Stimulated activated CD4-positive, alpha-beta T cell treated with anti-CD3 and anti-CD28 coated beads, Interleukin-15, amount 100 ng/mL, for 48 hours (primary cell): ENCODE measurements at places on chromosomes 1 and 21.

- DNase-seq = no peak
Observed at GRCh38 chr1:230939806-230940489, 38.7 kb downstream of the TTC13 start.

GRCh38 chr1:71377886-71378285 is 297.1 kb upstream of the ZRANB2 start:
- no peak for DNase-seq

- DNase-seq = no peak
Observed at GRCh38 chr1:226886122-226886901, 15.9 kb downstream of the PSEN2 start.

- DNase-seq = no peak
Observed at GRCh38 chr1:178486100-178487069, 10.4 kb downstream of the CLEC20A start.

- peak; percentile 34 for DNase-seq
Observed at GRCh38 chr1:161092621-161093028, 3.3 kb upstream of the NECTIN4 start.

DNA sequence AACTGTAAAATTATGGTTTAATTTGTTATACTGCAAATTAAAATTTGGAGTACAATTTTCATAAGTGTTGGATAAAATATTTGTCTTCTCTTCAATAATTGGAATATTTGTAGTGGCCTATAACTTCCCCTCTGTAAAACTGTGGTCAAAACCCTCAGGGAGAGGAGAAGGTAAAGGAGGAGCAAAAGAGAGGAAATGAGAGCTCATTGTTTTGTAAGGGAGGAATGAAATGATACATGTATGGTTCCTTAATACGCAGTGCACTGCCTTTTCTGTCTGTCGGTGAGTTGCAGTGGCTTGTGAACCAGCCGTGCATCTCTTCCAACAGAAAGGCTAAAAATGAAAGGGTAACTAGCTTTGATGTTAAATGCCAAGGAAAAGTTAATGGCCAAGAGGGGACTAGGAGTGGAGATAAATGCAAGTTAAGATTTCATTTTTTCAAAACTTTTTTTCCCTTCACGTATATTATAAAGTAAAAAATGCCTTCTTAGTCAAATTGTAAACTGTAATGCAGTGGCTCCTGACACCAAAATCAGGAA is 26.4 kb downstream of the LRRC8D start:
- DNase-seq = no peak

DNA sequence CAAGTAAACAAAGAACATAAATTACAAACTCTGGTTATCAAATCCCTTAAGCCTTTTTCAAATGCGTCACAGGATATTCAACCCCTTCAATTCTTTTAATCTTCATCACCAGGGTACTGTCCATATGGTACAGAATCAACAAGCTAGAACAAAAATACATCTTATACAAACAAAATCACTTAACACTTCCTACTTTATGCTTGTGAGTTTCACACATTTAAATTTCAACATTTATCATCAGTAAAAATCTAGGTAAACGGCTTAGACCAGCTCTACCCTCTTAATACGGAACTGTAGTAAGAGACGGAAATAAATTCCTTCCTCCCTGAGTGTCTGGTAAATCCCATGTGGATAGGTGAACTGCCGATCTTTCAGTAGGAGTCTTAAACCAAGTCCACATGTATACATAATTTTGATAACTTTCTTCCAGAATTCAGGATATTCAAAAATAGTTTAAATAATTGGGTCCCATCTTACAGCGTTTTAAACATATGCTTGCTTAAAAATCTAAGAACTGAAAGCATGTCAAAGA is 1.0 kb downstream of the CCDC181 start:
- DNase-seq = no peak

DNA sequence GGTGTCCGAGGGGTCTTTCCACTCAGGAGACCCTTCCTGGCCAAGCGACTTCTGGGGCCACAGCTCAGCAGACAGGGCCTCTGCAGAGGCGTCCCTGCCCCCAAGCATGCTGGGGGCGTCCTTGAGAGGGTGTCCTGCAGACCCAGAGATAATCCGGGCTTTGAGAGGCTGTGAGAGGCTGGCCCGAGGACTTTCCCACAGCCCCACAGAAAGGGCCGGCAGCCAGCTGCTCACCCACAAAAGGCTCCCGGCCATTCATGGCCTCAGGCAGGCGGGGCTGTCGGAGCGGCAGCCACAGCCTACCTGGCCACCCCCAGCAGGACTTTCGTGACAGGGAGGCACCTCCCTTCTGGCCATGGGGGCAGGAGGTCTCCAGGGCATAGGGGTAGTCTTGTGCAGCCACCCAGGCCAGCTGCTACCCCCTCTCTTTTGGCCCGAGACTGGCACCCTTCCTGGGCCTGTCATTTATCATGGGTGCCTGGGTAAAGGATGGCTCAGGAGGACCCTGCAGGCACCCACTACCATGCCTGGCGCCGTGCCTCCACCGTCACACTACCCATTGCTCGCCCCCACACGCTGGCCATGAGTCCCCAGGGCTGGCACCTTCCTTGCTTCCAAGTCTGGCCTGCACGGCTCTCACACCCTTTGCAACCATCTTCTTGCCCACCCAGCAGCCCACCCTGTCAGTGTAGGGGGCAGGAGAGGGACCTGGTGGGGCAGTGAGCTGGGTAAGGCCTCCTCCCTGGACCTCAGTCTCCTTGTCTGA is 11.1 kb upstream of the TNFRSF14 start:
- DNase-seq = no peak

GRCh38 chr21:44643741-44644310 is 2.4 kb upstream of the KRTAP10-11 start:
- no peak for DNase-seq

DNA sequence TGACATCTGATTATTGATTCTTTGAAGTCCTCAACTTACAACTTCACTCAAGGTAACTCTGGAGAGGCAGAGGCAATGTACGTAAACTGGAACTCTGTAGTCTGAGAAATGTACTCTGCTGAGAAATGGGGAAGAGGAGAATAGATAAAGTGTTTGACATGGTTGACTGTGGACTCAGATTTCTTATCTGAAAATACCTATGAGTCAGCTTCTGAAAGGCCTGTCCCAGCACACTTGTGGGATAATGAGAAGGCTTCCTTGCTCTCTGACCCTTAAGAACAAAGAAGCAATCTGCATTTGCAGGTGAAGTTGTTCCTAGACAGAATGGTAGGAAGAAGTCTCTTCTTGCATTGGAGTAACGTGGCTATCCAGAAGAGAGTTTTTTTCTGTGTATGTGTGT is 1573.5 kb downstream of the BRINP3 start:
- DNase-seq = no peak

DNA sequence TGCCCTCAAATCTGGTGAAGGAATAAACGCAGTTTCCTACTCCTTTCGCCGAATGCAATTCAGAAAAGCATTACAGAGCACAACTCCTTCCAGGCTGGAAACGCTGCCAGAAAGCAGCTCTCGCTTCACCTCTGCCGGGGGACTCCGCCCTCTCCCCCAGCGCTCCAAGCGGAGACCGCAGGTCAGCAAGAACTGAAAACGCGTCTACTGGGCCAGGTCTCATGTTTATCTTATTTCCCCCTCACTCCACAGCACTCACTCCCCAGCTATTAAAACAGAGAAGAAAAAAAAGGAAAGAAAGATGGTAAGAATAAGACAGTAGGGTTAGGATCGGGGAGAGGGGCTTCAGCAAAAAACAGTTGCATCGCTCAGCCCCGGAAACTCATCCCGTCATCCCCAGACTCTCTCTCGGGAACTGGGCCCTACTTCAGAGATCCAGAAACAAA is 833 bp upstream of the RCOR3 start:
- peak; percentile 54 for DNase-seq

GRCh38 chr1:185795181-185795580 is 61.0 kb downstream of the HMCN1 start:
- DNase-seq = no peak

- DNase-seq = no peak
Observed at GRCh38 chr1:221823561-221823960, 81.7 kb upstream of the DUSP10 start.

DNA sequence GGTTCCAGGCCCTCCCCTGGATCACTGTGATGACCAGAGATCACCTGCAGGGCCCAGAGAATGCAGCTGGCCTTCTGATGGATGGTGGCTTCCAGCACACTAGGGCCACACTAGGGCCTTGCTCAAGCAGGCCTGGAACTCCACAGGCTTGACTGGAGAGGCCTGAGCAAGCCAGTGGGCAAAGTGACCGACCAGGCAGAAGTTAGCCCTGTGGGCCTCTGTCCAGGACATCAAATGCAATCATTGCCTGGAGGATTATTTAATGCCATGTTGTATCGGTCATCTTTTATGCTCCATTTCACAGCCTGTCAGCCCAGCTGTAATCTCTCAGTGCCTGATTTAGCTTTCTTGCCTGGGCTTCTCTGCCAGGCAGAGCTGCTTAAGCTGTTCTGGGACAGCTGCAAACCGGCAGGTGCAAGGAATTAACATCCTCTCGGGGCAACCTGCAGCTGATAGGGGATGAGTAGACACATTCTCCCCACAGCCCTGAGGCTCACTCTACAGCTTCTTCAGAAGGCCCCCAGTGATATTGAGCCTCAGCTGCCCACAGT is 17.7 kb downstream of the NENF start:
- DNase-seq = no peak

DNA sequence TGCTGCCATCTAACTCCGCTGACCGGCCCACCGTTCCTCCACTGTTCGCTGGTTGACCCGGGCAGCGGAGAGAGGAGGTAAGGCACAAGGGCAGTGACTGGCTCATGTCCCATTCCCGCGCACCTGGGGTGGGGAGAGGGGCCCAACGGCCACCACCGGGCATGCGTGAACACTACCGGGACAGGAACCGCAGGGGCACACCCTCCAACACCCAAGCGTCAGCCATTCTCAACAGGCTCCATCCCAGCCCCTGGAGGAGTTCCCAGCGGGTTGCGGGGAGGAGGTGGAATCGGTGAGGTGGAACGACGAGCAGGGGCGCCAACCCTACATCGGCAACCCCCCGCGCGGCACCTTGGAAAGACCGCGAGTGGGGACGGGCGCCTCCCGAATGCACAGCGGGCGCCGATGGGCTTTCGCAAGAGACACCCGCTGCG is 126.7 kb downstream of the LIPI start:
- no peak for DNase-seq

DNA sequence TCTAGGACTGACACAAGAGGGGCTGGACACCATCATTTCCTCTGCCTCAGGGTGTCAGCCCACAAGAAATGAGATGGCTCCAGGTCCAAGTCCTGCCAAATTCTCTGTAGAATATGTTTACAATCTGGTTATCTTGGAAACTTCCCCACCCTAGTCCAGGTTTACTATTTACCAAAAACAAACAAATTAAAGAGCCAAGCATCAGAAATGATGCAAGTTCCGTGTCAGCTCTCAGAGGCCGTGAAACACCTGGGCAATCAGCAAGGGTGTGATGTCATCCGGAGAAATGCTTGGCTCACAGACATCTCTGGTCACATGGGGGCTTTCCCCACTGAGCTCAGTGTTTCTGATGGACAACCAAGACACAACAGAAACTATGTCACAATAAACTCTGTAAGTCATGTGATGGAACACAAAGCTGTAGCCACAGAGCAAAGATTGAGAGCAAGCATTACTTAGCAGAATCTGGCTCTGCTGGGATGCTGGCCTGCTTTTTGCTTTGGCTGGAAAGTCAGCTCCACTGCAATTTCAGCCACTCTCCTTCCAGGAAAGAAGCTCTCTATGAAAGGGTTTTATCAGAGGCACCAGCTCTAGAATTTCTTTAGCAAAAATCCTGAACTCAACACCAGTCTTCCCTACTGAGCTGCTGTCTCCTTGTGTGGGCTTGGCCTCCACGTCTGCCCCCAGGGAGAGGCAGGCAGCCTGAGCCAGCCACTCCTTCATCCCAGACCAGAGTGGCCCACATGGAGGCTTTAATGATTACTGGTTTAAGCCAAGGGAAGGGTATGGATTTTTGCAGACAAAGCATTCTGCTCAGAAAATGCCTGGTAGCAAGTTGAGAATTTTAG is 55.9 kb downstream of the NENF start:
- peak; percentile 25 for DNase-seq

GRCh38 chr1:88736633-88737248 is 52.7 kb downstream of the PKN2 start:
- no peak for DNase-seq

- DNase-seq = no peak
Observed at GRCh38 chr21:46008893-46009621, 27.5 kb downstream of the COL6A1 start.

GRCh38 chr1:24323281-24323680 is 4.1 kb downstream of the GRHL3 start:
- DNase-seq = no peak

DNA sequence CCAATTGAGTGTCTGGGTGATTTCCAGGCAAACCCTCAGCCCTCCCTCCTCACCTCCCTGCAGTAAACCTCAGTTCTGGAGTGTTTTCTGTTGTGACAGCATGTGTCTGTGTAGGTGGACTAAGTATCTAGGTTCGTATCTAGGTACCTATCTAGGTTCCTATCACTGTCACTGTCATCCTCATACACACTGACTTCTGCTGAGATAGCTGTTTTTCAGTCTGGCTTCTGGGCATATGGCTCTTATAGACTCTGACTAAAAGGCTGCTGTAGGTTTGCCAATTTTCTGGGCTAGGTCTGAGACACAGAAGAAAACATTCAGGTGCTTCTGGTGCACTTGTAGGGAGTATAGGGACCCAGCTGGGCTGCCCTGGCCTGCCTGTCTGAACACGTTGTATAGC is 8.1 kb upstream of the TRIM67 start:
- no peak for DNase-seq
